ENCODE measurements at places on chromosomes 12 and 14.

GRCh38 chr14:27181333-27181732 is 583.5 kb upstream of the NOVA1 start:
- no peak for DNase-seq

GRCh38 chr14:62162998-62163589 is 400.9 kb downstream of the SNAPC1 start:
- peak; percentile 47 for DNase-seq

DNA sequence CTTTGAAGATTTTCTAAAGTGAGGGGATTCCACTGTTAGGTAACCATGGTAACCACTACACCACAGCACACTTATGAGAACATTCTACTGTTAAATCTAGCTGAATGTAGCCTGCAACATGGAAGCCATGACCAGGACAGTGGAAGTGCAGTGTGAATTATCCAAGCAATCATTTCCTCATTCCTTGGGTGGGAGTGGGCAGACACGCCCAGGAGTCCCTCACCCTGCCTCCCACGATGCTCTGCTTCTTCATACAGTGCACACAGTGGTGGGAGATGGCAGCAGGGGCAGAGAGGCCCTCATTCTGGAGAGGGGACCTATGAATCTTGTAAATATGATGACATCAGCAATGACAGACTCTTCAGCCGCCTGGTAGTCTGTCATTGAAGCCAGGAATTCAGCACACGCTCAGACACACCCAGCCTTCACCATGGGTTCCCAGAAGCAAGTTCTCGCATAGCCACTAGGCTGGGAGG is 70.1 kb upstream of the HOXC13 start:
- DNase-seq, result no peak

DNA sequence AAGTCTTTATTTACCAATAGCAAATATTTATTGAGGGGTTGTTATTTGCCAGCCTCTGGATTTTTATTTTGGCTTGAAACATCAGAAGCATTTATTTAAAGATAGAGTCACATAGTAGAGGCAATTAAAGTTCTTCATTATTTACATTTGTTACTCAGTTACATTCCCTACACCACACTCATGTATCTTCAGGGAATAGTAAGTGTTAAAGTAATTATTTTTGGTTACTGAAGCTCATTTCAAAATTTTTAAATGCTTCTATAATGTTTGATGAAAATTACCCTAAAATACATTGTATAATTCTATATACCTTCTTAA is 205.6 kb downstream of the ESR2 start:
- DNase-seq, result no peak

DNA sequence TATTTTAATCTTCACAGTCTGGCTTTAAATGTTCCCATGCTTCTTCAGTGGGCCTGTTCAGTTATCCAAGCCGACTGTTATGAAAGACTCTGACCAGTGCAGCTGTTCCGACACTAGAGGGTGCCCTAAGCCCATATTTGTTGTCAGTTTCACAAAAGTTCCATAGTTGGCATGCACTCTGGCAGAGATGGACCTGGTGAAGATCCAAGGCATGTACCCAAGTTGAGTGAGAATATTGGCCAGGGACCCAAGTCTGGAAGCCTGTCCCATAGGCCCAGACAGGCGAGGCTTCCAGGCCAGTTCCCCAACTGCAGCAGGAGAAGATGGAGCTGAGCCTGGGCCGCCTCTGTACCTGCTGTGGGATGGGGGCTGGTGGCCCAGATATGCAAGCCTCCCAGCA is 27.4 kb upstream of the GUCY2C start:
- DNase-seq, result peak; percentile 8

DNA sequence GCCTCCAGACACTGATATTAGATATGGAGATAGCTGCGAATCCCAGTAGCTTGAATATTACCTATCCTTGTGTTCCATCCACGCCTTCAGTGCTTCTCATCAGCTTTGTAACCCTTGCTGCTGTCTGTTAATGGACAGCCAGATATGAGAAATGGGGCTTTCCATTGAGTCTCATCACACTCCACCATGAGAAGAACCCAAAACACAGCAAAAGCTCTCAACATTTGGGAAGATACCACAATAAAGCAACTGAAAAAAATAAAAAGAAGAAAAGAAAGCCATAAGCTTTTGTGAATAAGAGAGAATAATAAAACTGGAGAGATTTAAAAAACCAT is 225.4 kb downstream of the GALC start:
- DNase-seq, result no peak

DNA sequence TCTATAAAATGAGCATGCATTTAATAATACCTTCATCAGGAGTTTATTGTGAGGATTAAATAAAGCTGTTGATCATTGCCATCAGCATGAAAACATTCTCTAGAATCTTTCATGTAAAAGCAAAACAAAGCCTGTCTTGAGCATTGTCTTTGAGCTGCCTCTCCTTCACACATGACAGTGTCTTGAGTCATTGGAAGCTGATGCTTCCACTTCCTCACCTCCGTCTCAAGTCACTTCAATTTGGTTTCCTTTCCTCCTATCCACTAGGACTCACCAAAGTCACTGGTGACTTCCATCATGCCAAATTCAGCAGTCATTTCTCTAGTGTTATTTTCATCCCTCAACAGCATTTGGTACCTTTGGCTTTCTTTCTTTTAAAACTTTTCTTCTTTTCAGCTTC is 31.6 kb upstream of the MYBPC1 start:
- no peak for DNase-seq

DNA sequence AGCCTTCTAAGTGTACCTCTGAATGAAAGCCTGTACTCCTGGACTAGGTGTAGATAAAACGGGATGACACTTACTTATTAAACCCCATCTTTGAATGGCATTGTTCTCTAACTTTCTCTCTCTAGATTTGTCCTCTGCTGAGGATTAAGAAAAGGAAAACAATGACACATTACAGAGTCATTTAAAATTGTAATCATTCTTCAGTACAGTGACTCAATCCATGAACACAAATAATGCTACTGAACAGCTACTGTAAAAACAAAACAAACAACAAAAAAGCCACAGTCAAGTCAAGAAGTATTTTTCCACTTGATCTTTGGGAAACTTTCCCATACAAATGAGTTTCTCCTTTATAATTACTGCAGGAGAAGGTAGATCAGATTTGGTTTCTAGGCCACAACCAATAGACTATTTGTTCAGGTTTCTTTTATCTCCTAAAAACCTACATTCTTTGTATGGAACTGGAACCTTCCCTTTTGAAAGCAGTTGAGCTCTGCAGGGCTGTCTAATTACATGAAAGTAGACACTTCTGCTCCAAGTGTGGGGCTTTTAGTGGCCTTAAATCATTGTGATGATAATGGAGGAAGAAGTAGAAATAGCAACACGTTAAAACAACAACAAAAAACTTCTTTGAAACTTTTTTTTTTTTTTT is 219.1 kb downstream of the ESR2 start:
- no peak for DNase-seq

GRCh38 chr12:175250-175649 is 38.7 kb downstream of the SLC6A12 start:
- DNase-seq, result peak; percentile 8

DNA sequence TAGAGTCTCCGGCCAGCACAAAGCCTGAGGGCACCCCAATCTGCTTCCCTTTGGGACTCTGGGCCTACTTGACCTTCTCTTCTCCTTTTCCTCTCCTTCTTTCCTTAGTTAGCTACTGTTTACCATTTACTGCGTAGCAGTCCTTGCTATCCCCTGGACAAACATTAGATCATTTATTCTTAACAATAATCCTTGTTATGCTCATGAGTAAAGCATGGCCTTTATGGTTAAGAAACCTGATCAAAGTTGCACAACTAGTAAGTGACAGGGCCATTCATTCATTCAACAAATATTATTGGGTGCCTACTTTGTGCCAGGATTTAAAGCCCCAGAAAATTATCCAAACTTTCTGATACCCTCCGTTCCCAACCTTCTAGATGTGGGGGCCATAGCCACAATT is 3.2 kb upstream of the HDAC7 start:
- no peak for DNase-seq

GRCh38 chr12:8036346-8036745 is 3.8 kb downstream of the FOXJ2 start:
- no peak for DNase-seq

DNA sequence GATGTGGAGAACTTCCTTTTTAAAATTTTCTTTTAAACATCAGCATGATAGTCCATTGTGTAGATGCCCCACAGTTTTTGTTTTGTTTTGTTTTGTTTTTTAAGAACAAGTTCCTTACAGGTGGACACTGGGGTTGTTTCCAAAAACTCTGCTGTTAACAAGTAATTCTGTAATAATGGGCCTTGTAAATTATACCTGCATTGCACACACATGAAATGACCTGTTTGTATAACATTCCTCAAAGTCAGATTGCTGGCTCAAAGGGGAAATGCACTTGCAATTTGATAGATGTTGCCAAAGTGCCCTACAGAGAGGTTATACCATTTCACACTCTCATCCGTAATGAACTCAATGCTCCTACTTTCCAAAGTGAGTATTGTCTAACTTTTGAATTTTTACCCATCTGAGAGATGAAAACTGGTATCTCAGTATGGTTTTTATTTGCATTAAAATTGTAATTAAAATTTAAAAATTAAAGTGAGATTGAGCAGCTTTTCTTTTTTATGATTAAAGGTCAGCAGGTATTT is 89.2 kb downstream of the SPPL3 start:
- DNase-seq, result no peak

GRCh38 chr12:52066346-52067080 is 3.3 kb upstream of the ATG101 start:
- DNase-seq, result no peak

DNA sequence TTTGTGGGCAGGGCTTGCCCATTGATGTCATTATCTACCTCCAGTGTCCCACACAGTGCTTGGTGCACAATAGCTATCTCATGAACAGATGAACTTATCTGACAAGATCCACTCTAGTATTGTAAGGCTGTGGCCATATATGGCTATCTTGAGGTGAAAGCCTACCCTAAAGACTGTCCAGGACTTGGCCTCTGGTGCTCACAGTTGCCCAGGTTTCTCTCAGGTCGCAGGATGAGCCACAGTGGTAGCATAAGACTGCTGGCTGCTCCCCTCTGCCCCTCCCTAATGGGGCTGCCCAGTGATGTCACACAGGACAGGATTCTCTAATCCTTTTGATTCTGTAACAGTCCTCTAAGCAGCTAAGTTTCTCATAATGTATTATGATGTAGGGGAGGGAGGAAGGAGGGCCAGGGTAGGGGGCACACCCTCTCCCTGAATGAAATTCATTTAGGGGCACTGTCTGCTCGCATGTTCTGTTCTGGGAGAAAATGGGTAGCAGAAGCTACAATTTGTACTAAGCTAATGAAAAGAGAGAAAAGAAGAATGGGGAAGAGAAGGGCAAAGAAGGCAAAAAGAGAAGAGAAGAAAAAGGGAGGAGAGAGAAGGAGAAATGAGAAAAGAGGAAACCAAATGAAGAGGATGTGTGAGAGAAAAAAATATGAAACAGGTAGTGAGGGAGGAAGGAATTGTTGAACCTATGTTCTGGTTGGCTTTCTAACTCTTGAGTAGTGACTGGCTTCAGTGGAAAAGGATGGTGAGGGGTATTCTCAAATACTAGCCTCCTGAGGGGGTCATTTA is 3.4 kb upstream of the PPM1A start:
- DNase-seq, result no peak

- no peak for DNase-seq
Observed at GRCh38 chr12:124520907-124521306, 46.5 kb downstream of the NCOR2 start.

DNA sequence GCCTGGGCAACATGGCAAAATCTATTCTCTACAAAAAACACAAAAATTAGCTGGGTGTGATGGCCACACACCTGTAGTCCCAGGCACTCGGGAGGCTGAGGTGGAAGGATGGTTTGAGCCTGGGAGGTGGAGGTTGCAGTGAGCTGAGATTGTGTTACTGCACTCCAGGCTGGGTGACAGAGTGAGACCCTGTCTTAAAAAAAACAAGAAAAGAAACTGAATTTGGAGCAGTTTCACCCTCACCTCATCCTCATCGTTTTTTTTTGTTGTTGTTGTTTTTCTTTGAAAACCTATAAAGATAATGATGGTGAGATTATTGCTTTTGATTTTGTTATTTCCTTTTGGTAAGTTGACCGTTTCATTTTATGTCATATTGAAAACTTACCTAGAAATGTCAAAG is 60.7 kb downstream of the SLC38A6 start:
- no peak for DNase-seq

GRCh38 chr12:48069241-48069640 is 36.6 kb downstream of the SENP1 start:
- DNase-seq, result no peak

GRCh38 chr12:2290516-2291065 is 237.8 kb downstream of the CACNA1C start:
- no peak for DNase-seq

DNA sequence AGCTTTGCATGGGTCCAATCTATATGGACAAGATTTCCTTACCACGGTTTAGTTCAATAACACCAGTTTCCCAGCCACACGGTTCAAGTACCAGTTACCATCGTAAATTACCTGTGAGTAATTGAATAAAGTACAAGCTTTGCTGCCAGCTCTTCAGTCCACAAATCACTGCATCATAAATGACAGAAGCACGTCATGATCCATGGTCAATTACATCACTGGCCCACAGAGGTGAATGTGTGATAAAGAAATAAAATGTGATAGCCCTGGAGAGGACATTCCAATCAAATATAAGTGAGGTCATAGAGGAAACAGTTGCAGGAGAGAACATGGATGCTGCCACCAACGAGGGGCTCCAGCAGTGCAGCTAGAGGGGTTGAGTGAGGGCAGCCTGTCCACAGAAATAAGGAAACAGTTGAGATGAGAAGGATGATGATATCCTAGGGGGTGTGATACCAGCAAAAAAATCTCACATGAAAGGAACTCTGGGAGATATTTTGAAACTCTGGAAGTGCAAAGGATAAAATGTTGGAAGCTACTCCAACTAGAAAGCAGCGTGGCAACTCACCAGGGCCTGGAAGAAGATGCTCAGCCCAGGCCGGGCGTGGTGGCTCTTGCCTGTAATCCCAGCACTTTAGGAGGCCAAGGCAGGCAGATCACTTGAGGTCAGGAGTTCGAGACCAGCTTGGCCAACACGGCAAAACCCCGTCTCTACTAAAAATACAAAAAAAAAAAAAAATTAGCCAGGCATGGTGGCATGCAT is 5.8 kb upstream of the DYNC1H1 start:
- DNase-seq, result no peak

- DNase-seq, result no peak
Observed at GRCh38 chr14:100539003-100539660, 48.1 kb downstream of the BEGAIN start.

- DNase-seq, result peak; percentile 20
Observed at GRCh38 chr12:128069359-128069997, 197.5 kb upstream of the TMEM132C start.

DNA sequence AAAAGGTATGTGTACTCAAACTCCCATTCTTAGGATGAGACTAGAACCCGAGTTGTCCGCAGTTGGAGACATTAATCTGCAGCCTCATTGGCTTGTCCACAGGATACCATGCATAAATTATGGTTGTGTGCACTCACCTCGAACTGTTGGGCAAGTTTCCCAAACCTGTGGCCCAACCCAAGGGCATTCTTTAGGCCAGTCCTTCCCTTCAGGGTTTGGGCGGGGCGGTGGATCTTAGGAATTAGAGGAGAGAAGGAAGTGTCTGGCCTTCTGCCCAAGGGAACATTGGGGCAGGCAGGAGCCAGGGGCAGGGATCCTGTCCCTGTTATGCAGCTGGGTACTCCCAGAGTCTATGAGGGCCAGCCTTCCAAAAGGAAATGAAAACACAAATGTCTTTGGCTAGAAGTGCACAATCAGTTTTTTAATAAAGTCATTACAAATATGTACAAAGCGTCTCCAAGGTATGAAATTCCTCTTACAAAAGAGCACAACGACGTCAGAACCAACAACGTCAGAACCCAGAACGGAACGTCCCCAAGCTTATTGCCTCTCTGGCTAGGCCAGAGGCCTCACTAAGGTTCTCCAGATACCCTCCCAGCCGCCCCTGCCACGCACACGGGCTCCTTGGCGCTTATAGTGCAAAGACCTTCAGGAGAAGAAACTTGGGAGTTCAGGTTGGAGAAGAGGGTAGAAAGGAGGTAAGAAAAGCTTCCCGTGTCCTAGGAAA is 25.3 kb downstream of the HRK start:
- no peak for DNase-seq
